ENCODE measurements at places on chromosomes 11 and 22.

DNA sequence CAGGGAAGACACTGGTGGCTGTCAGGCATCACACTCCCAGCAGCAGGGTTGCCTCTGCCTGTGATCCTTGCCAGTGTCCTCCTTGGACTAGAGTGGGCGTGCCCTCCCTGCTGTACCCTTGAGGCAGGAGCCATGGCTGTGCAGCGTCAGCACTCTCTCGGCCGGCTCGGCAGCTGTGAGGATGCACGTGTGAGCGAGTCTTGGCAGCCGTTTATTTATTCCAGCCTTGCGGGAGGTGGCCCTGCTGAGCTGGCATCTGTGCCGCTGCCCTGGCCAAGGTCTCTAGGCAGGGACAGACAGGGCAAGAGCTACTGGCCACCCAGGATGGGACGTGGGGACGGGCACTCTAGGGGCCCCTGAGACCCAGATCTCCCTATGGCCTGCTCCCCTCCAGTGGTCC, 33.9 kb downstream of the TSPAN4 start:
- DNase-seq: no peak

- no peak for DNase-seq
Measured at GRCh38 chr22:39462443-39463221, 5.8 kb downstream of the MGAT3 start.

DNA sequence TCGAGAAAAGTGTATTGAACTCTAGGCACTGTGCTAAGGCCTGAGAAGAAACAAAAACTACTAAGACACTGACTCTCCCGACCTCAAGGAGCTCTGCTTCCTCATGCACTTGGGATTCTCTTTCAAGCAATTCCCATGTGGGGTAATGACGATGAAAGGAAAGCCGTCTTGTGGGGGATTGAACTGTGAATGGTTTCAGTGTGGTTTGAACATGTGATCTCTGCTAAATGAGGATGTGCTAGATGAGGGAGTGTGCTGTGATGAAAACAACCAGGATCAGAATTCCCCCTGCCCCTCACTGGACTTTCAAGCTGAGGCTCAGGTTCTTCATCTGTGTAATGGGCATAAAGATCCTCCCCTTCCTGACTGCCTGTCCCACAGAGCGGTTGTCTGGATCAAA, 74.9 kb downstream of the DEPDC5 start:
- no peak for DNase-seq

GRCh38 chr11:62853279-62853965, 14.0 kb upstream of the WDR74 start:
- DNase-seq: peak; percentile 41

DNA sequence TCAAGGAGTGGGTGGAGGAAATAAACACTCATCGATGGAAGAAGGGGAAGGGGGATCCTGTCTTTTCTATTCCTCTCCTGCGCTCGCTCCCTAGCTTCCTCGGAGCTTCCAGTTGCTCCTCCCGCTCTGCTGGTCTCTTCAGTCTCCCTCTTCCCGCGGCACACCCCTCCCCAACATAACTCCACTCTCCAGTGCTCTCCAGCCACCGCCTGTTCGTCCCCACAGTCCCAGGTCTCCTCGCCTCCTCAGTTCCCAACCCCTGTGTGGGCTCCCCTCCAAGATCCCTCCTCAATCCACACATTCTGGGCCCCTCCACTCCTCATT, 438 bp downstream of the ZW10 start:
- DNase-seq: no peak

- no peak for DNase-seq
Measured at GRCh38 chr11:57619331-57619730, 21.8 kb downstream of the SERPING1 start.

GRCh38 chr11:80948781-80949180, 1508.0 kb upstream of the TENM4 start:
- no peak for DNase-seq

- DNase-seq: no peak
Measured at GRCh38 chr22:17890245-17890671, 116.0 kb upstream of the BID start.

- no peak for DNase-seq
Measured at GRCh38 chr11:128628325-128628673, 40.9 kb upstream of the ETS1 start.

DNA sequence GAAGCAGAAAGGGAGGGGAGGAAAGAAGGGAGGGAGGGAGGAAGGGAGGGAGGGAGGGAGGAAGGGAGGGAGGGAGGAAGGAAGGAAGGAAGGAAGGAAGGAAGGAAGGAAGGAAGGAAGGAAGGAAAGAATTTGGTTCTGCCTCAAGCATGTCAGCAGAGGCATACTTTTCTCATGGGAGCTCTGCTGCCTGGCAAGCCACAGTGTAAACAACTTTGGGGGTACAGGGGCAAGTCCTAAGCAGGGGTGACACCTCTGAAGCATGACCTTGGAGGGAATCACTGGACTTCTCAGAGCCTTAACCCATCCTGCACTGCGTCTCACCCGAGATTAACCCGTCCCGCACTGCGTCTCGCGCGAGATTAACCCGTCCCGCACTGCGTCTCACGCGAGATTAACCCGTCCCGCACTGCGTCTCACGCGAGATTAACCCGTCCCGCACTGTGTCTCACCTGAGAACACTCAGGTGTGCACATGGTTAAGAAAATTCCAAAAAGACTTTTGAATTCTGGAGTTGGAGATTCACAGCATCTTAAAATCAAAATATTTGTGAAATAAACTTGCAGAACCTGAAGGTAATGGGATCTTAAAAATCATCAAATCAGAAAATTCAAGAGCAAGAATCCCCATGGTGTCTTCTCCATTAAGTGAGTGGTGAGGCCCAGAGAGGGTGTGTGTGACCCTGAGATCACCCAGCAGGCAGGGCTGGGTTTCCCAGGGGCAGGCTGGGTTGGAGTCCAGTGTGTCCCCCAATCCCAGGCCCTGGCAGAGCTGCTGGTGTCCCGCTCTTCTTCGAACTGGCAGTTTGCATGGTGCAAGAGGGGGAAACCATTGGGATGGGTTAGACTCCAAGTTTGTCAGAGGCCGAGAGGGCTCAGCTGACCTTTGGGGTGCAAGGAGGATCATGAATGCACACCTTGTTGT, 190.4 kb downstream of the MN1 start:
- no peak for DNase-seq

GRCh38 chr11:45659031-45659817, 6.2 kb downstream of the CHST1 start:
- no peak for DNase-seq

GRCh38 chr11:7941146-7941545, 362 bp downstream of the OR10A3 start:
- no peak for DNase-seq

GRCh38 chr11:46377831-46378230, 3.6 kb upstream of the MDK start:
- no peak for DNase-seq

DNA sequence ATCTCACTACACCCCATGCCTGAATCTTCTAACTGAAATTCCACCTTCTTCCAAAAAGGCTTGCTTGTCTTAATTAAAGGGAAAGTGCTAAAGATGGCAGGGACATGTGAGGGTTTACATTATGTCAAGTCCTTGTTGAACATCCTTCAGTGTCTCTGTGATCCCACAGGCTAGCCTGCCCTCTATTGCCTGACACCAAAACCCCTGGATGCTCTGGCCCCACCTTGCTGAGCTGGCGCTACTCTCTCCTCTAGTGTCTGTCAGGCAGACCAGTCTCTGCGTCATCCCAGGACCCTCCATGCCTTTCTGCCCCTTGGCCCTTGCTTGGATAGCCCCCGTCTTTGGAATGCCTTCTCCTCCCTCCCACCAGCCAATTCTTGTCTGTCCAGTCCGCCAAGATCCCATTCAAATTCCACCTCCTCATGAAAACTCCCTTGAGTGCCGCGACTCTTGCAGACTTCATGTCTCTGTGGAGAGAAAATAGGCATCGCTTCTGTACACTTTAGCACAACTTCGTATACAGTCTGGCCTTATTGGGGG, 69.3 kb downstream of the PKNOX2 start:
- no peak for DNase-seq

DNA sequence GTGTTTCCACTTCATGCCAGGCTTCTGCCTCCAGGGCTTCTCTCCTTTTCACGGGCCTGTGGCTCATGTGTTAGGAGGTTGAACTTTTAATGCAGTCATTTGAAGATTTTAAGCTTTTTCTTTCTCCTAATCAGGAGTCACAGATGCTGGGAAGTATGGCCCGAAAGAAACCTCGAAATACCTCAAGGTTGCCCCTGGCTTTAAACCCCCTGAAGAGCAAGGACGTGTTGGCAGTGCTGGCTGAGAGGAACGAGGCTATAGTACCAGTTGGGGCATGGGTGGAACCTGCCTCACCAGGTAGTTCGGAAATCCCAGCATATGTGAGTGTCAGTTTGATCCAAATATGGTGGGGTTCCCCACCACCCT, 571 bp downstream of the CCDC15 start:
- DNase-seq: no peak

DNA sequence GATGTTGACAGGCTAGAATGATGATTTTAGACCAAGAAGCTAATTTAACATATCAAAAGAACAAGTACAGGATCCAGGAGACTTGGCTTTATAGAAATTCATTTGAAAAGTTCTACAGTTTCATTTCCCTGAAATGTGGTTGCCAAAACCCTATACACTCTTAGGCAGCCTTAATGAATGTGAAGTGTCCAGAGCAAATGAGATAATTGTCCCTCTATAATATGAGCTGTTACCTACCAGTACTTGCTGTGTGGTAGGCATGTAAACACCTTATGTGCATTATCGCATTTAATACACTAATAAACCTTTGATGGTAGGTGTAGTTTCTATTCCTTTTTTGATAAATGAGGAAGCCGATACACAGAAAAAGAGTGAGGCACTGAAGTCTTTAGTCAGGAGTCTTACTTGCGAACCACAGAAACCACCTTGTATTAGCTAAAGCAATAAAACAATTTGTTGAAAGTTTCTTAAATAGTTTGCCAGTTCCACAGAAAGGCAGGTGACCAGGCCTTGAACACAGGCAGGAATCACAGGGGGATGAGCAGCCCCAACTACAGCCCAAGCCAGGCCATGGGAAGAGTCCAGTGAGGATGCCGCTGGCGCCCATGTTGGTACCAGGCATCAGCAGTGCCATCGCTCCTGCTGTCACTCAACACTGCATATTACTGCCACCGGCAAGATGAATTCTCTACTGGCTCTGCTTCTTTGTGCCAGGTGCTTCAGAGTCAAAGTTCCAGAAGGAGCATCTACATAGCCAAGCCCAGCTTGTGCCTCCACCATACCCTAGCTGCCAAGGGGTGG, 81.7 kb downstream of the SWAP70 start:
- no peak for DNase-seq

- no peak for DNase-seq
Measured at GRCh38 chr11:118175993-118176777, at the start of gene SCN2B. Gene SCN2B (minus strand): TSS chr11:118176639. CDS start chr11:118176431, 208 bp downstream.

GRCh38 chr11:95084509-95084908, 5.1 kb upstream of the ENDOD1 start:
- DNase-seq: peak; percentile 68

DNA sequence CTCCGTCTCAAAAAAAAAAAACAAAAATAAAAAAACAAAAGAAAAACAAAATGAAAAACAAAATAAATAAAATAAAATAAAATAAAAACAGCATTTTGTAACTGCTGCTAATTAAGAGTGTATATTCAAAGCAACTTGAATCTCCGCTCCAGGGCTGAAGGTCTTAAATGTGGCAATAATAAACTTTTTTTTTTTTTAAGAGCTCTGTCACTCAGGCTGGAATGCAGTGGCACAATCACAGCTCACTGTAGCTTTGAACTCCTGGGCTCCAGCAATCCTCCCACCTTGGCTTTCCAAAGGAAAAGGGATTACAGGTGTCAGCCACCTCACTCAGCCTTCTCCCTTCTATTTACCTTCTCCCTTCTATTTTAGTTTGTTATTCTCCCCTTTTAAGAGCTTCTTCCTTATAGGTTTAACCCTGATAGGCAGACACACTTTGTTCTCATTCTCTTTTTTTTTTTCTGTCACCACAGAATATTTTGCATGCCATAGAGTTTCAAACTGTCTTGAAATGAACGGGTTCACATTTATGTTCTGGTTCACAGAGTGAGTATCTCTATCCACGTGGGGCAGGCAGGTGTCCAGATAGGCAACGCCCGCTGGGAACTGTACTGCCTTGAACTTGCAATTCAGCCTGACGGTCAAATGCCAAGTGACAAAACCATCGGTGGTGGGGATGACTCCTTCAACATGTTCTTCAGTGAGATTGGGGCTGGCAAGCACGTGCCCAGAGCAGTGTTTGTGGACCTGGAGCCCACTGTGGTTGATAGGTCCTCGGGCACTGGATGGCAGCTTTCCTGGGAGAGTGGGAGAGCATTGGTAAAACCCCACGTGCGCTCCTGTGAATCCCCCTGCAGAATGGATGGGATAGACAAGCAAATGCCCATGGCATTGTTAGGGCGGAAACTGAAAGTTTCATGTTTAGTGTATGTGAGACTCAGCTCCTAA, 19.4 kb downstream of the LRRC74B start:
- DNase-seq: no peak

DNA sequence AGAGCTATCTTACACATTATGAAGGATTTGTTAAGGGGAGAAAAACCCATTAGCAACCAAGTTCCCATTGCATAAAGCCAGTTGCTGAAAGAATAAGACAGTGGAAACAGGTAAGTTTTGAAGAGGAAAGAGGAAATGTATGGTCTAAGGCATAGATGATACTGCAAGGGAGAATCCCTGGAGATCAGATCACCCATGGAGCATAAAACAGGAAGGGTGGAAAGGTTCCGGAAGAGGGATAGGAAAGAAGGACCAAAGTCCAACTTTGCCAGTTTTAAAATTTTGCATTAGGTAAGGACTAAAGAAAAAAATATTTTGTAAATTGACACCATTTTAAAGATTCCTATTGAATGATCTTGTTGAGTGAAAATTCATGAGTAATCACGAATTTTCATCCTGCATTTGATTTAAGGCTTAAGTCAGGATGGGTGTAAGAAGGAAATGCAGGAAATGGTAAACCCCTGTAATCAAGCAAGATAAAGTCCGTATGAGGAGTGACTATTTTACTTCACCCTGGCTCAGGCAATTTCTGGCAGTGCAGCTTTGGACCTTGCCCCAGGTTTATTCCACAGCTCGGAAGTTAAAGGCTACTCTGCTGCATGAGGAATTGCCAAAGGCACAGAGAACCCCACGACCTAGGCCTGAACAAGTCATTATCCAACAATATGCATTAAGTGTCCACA, 70.9 kb downstream of the CCDC34 start:
- DNase-seq: no peak

DNA sequence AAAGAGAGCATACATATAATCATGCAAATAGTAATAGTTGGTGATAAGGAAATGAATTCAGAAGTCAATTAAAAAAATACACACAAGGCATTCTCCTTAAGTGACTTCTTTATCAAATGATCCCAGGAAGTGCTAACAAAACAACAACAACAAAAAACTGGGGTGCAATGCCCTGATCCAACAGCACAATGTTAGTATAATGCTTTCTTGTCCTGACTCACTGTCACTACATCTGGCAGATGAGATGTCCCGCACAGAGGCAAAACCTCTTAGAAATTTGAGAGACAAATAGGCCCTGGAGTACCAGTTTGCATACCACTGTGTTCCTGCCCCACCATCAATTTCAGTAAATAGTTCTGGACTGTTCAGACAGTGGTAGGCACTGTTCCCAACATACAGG, 11.0 kb upstream of the AMBRA1 start:
- no peak for DNase-seq

GRCh38 chr11:103648670-103649400, 387.6 kb upstream of the DDI1 start:
- no peak for DNase-seq
